ENCODE measurements at places on chromosomes 6 and 20. TPM values are rescaled to one million over a fixed set of nuclear protein-coding genes. Genes with fewer than 3 reads are reported as not detected.

TMEM170B gene
- polyA plus RNA-seq: 1.5 TPM

- no peak for DNase-seq
These were observed 42.1 kb upstream of the SLC22A3 start for GRCh38 chr6:160305926-160306713.

DNA sequence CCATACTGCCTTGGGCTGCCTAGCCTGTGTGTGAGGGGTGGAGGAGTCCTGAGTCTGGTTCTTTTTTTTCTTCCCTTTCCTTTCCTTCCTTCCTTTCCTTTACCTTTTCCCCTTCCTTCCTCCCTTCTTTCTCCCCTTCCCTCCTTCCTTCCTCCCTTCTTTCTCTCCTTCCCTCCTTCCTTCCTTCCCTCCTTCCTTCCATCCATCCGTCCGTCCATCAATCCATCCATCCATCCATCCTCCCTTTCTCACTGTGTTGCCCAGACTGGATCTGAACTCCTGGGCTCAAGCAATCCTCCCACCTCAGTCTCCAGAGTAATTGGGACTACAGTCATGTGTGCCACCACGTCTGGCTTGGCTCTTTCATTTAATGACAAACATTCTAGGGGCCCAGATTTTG, 750.7 kb upstream of the CHD6 start:
- DNase-seq: no peak

DNA sequence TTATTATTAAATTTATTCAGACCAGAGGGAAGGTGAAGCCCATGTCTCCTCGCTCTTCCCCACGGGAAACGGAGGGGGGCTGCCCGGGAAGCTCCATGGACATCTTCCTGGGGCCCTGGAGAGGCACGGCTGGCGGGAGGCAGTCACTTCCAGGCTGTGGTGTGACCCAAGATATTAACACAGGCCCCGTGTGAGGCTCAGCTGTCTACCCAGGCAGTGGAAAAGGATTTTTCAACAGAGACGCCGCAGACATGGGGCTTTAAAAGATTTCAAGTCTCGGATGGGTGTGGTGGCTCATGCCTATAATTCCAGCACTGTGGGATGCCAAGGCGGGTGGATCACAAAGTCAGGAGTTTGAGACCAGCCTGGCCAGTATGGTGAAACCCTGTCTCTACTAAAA, 117.9 kb downstream of the ERMARD start:
- no peak for DNase-seq

DNA sequence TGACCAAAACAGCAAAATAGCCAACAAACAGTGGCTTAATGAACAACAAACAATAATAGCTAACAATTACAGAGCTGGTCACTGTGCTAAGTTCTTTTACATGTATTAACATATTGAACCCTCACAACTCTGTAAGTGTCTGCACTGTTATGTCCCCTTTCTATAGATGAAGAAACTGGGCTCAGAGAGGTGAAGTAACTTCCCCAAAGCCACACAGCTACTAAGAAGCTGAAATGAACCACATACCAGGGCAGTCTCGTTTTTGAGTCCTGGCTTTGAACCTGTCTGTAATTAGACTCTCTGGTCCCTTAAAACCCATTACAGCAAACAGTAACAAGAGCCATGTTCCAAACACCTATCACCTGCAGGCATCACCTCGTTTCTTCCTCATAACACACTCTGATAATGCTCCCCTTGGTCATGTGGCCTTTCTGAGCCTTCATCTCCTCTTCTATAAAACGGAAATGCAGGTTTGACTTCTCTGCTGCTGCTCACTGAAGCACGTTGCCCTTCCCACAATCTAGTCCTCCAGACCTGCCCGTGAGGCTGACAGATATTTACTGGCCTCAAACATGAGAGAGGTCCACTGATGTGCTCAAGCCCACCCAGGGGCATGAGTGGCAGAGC, 23.3 kb downstream of the KCNK15 start:
- no peak for DNase-seq

DNA sequence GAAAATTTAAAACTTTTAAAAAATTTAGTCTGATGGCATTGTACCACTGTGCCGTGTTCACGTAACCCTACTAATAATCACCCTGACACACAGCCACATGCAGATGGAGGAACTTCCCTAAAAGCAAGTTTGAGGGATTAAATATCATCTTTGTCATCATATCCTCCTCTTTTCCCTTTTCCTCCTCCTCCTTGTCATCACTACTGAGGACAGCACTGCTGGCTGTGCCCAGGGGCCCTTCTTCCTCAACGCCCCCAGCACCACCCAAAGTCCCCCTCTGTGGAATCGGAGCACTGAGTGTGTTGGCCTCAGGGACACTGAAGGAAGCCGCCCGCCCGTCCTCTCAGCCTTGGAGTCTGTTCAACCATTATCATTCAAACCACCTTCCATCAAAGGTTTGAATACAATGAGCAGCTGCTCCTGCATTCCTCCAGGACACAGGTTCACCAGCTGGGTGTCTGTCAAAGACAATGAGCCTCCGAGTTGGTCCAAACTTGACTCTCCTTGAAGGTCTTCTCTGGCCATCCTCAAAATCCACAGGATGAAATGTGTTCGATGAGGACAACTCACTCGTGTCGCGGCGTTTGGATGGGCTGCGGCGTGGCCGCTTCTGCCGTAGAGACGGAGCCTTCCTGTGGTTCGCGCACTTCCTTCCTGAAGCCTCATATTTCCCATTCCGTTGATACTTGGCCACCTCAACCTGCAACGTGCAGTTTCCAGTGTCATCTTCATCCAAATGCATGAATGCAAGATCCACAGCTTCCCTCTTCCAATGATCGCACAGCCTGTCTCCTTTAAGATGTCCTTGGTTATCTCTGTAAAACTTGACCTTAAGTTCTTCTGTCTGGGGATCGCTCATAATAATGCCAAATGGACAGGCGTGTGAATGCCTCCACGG, 23.3 kb downstream of the NQO2 start:
- DNase-seq: no peak

- peak; percentile 9 for DNase-seq
These were observed 40.6 kb downstream of the ISM1 start for GRCh38 chr20:13261460-13262301.

DNA sequence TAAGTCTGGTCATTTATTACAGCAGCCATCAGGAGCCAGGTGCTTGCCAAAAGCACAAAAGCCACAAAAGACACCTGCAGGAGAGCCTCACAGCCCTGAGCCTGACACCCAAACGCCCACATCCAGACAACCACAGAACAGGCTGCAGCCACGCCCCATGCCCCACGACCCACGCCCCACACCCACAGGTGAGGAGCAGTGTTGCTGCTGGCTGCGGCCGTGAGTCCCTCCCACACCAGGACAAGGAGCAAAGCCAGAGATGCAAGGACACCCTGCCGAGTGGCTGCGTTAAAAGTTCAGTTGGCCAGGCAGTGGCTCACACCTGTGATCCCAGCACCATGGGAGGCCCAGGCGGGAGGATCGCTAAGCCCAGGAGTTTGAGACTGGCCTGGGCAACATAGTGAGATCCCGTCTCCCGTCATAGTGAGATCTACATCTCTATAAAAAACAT, 43.0 kb downstream of the SLC2A4RG start:
- no peak for DNase-seq

PI3 gene
- not detected for polyA plus RNA-seq

GRCh38 chr20:9359561-9360308, 154.7 kb upstream of the LAMP5 start:
- peak; percentile 82 for DNase-seq

GRCh38 chr6:44004625-44005506, 122.4 kb downstream of the MRPL14 start:
- DNase-seq: no peak

- peak; percentile 56 for DNase-seq
These were observed 34.2 kb downstream of the PIM1 start for GRCh38 chr6:37204014-37204751.

DNA sequence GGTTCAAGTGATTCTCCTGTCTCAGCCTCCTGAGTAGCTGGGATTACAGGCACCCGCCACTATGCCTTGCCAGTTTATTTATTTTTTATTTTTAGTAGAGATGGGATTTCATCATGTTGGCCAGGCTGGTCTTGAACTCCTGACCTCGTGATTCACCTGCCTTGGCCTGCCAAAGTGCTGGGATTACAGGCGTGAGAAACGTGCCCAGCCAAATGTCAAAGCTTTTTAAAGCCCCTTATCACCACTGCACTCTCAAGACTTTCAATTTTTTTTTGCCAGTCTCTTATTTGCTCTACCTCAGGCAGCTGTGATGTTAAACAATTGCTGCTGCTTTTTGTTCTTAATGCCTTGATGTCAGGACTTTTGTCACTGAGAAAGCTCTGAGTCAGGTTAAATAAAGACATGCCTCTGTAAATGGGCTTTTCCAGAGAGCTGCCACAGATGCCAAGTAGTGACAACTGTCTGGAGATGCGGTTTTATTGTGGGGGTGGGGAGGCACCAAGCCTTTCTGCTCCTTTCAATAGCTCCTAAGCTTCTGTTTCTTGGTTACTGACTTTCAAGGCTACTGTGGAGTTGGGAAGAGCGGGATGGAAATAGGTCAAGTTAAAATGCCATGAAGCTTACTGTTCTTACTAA, 29.2 kb downstream of the RSPH3 start:
- DNase-seq: no peak

- no peak for DNase-seq
These were observed 91.7 kb downstream of the TBXT start for GRCh38 chr6:166075925-166076324.

DNMT3B gene
- polyA plus RNA-seq: 1.1 TPM

GRCh38 chr6:25944688-25945574, 14.4 kb upstream of the SLC17A2 start:
- DNase-seq: no peak

- peak; percentile 97 for DNase-seq
These were observed 180.0 kb downstream of the TMEM242 start for GRCh38 chr6:157143171-157143889.

COL21A1 gene
- polyA plus RNA-seq: 0.52 TPM

SPTLC3 gene
- 4.0 TPM for polyA plus RNA-seq

DNA sequence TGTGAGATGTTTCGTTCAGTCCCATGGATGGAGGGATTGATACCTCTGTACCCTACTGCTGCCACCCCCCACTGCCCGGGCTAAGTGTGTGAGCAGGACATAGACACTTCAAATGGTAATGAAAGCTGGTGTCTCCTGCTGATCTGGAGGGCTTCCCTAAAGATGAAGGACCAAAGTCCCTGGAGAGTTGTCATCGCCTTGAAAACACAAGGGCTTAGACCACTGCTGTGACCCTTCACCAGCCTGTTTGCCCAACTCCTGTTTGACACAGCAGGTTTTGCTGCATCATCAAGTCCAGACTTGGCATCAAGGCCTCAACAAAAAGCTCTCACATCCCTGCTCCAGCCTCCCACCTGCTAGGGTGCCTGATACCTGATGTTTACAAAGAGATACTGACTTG, 57.9 kb upstream of the FAM8A1 start:
- DNase-seq: no peak

GRCh38 chr6:116248577-116248976, 5.3 kb downstream of the TSPYL4 start:
- no peak for DNase-seq

DNA sequence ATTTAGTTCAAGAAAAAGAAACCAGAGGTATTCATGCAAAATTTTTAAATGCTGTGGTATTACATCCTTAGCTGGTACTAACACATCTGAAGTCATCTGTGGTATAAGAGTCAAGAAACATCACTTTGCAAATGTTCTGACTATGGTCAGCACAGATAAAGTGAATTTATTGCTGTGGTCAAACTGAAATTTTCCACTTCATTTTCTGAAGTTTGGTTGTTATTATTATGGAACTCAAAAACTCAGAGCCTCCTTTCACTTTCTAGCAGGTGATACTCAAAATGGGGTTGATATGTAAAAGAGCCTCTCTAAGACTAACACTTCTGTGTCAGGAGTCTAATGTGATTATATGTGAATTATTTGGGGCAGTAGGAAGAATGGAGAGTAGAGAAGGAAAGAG, 257.8 kb downstream of the RNGTT start:
- no peak for DNase-seq

GRCh38 chr6:141123497-141123896, 1009.2 kb upstream of the GJE1 start:
- DNase-seq: no peak

- no peak for DNase-seq
These were observed 118.6 kb upstream of the ADGRF1 start for GRCh38 chr6:47160702-47161101.

COL9A3 gene
- polyA plus RNA-seq: 0.59 TPM

GRCh38 chr6:29491574-29491973, 3.8 kb upstream of the MAS1L start:
- no peak for DNase-seq

TPBG gene
- polyA plus RNA-seq: 54.6 TPM

GRCh38 chr6:137754366-137754765, 112.7 kb upstream of the TNFAIP3 start:
- DNase-seq: no peak

CSTF1 gene
- 68.6 TPM for polyA plus RNA-seq

DNA sequence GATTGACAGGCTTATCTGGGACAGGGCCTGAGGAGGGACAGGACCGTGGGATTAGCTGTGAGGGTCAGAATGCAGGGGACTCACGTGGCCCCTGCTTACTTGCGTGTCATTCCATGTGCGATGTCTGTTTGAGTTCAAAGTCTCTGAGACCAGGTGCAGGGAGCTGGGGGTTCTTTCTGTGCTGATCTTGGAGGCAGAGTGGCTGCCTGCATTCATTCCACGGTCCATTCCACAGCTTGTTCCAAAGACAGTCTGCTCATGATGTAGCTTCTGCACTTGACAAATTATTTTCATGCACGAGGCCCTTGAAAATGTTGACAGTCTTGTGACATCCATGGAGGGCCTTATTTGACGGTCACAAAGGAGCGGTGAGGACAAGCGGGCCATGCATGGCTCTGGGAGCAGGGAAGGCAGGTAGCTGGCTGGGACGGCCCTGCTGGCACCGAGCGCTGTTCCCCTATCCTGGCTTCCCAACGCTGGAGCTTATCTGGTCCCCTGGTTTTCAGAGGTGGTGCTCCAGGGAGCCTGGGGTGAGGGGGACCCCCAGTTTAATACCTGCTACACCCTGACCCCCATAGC, 156.3 kb upstream of the RNF24 start:
- no peak for DNase-seq

NKAIN2 gene
- polyA plus RNA-seq: not detected

APOM gene
- 3.9 TPM for polyA plus RNA-seq

DNA sequence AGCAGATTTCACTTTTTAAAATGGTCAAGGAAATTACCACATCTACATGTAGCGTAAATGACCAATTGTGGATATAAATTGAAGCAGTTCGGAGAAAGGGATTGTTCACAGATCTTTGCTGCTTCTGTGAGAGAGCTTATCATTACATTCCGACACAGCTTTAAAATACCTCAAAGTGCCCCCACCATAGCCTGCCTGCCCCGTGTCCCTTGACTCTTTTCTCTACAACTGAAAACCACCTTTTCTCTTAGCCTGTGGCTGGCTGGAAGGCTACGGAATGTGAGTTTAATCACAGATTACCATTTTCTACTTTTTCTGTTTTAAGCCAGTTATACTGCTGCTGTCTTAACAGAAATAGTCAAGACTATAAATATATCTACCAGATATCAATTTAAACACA, 347.2 kb upstream of the MAP3K7 start:
- no peak for DNase-seq

- no peak for DNase-seq
These were observed 606.5 kb downstream of the HACE1 start for GRCh38 chr6:104253236-104253635.

GRCh38 chr6:110181131-110182030, 1.2 kb downstream of the CDC40 start:
- peak; percentile 14 for DNase-seq

- DNase-seq: no peak
These were observed 44.7 kb upstream of the SIRPG start for GRCh38 chr20:1702328-1702727.

- DNase-seq: peak; percentile 47
These were observed 16.5 kb downstream of the GTF2H5 start for GRCh38 chr6:158184608-158185007.

GRCh38 chr20:11041396-11041795, 367.6 kb upstream of the JAG1 start:
- peak; percentile 41 for DNase-seq

- DNase-seq: no peak
These were observed 24.6 kb upstream of the HS3ST5 start for GRCh38 chr6:114367315-114367961.
